ENCODE measurements at places on chromosomes 12 and 14.

DNA sequence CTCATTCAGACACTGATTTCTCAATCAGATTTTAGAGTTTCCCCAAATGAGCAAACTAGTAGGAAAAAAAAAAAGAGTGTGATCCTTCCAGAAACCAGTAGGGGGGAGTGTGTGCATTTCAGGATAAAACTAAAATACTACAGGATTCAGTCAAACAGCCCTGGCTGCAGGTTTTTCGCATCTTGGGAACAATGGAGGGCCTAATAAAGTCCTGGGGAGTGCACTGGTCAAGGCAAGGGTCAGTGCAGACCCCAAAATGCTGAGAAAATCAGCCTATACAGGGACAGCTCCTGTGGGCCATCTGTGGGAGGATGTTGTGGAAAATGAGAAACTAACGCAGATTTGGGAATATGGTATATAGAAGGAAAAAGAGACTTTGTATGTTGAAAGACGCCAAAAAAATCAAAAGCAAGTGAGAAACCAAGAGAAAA is 22.2 kb upstream of the ABCD4 start:
- no peak for DNase-seq

DNA sequence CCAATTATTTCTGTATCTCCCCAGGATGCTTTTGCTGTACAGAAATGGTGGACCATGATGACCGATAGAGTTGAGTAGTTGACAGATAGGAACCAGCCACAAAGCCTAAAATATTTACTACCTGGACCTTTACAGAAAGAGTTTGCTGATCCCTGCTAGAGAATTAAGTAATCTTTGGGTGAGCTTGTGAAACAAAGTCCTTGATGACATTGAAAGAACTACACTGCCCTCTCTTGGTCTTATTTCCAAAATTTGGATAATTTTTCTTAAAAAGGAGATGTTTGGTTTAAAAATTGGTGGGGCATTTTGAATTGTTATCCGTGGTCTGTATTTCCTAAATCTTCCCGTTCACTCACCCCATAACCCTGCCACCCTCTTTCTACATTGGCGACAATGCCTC is 13.7 kb upstream of the TCTN1 start:
- DNase-seq, result no peak

- peak; percentile 48 for DNase-seq
These were observed 845 bp upstream of the RARG start for GRCh38 chr12:53232646-53233461.

DNA sequence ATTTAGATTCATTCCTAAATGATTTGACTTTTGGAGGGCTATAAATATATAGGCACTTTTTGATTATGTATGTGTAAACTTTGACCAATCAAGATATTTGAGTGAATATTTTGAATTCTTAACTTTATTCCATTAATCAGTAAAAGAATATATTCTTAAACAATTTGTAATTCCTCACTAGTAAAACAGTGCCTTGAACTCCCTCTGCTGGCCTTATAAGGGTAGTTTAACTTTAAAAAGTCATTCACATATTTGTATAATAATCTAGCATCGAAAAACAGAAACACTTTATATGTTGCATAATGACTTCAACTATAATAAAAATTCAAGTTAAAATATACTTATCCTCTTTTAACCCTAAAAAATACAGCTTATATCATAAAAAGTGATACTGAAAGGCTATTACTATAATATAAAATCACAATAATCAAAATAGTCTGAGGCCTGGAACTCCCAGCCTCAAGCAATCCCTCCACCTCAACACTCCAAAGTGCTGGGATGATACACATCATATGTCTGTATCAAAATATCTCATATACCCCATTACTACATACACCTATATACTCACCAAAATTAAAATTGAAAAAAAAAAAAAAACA is 31.2 kb downstream of the CCDC59 start:
- DNase-seq, result no peak

GRCh38 chr14:87767567-87767901 is 225.4 kb downstream of the GALC start:
- no peak for DNase-seq

- no peak for DNase-seq
These were observed 174.1 kb upstream of the PRMT8 start for GRCh38 chr12:3316776-3317480.

GRCh38 chr12:95803817-95804216 is 13.3 kb upstream of the NTN4 start:
- no peak for DNase-seq

DNA sequence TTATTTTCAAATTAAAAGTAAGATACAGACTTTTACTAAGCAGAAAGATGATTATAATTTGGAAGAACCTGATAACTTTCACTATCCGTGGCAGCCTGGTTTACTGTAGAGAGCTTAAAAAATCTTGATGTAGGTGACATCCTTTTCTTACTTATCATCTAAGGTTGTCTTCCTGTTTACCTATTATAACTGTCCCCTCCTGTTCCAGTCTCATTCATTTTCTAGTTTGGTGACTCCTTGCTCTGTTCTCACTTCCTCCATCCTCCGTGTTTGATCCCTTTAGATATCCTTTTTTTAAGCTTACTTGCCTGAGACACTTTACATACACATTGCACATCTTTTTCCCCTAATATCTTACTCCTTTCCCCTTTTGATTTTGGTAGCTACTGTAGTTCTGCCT is 27.5 kb downstream of the CCDC91 start:
- no peak for DNase-seq

DNA sequence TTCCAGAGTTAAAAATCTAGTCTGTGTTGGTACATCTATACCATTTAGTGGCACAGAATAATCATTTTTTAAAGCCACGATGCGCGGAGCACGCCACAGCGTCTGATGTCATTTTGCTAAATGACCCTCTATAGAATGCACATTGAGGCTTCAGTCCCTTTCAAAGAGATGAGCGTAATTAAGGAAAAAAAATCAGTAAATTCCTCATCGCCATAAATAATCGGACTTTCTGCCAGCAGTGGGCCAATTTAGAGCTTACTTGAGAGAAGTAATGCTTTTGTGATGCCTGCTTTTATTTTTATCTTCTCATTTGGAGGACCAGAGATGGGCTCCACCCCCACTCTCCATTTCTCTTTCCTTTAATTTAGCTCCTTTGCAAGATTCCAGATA is 4.0 kb downstream of the ASCL1 start:
- no peak for DNase-seq

- DNase-seq, result no peak
These were observed 151.0 kb upstream of the ARHGAP5 start for GRCh38 chr14:31926123-31926522.

DNA sequence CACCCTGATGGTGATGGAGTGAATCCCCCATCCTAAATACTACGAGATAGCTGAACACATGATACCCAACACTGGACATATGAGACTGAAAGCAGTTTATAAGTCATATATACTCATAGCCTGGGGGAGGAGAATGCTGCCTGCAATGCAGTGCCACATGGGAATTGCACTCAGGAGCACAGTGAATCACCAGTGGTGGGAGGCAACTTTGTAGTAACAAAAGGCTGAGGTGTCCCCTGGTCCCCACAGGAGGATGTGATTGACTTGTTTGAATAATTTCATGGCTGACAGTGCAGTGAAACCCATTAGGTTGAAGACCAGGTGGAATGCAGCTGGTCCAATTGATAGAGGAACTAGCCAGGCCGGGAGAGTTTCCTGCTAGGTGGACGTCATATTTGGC is 20.2 kb downstream of the CCDC38 start:
- no peak for DNase-seq

- no peak for DNase-seq
These were observed 201.2 kb downstream of the NTF3 start for GRCh38 chr12:5633106-5633505.

DNA sequence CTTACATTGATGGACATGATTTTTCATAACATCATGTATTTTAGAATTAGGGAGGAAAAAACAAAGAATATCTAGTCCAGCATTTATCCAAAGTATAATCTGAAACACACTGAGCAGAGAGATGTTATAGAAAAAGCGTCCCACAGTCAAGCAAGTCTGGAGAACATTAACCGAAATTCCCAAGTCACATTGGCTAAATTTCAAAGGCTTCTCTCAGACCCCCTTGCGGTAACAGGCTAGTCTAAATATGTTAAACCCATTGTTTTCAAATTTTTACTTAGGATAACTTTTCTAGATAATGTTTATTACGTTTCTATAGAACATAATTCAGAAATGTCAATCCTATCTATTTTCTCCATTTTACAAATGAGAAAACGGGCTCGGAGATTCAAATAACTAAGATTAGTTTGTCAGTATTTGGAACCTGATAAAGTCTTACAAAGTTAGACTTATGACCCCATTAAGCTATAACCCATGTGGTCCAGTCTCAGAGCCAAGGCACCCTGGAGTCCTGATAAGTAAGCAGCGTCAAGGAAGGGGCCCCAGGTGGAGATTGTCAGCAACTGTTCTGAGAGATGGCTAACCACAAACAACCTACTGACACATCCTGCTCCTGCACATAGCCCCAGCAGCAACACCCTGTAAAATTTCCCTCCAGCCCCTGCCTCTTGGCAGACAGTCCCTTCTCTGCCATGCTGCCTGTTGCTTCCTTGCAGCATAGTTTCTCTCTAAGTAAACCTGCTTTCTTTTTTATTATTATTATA is 220.6 kb upstream of the TMEM260 start:
- no peak for DNase-seq

DNA sequence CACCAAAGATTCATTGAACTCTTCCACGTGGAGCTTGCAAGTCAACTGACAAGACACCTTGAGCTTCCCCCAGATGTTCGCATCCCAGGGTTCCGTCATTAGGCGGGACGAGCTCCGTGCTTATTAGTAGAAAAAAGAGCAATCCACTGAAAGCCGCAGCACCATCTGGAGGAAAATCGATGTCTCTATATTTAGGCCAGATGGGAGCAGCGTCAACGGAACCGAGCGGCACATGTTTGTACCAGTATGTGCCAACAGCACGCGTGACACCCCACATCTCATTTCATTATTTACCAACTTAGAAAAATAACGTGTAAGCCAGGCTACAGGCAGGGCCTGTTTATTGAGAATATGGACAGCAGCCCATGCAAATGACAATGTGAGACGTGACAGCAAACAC is 45.8 kb upstream of the TMEM132D start:
- DNase-seq, result no peak

- DNase-seq, result no peak
These were observed 5.9 kb downstream of the DHRS2 start for GRCh38 chr14:23641915-23642588.

- DNase-seq, result peak; percentile 34
These were observed 35.3 kb downstream of the MAP1LC3B2 start for GRCh38 chr12:116594325-116595038.

- DNase-seq, result no peak
These were observed 4.8 kb downstream of the ARHGAP9 start for GRCh38 chr12:57474862-57475261.

DNA sequence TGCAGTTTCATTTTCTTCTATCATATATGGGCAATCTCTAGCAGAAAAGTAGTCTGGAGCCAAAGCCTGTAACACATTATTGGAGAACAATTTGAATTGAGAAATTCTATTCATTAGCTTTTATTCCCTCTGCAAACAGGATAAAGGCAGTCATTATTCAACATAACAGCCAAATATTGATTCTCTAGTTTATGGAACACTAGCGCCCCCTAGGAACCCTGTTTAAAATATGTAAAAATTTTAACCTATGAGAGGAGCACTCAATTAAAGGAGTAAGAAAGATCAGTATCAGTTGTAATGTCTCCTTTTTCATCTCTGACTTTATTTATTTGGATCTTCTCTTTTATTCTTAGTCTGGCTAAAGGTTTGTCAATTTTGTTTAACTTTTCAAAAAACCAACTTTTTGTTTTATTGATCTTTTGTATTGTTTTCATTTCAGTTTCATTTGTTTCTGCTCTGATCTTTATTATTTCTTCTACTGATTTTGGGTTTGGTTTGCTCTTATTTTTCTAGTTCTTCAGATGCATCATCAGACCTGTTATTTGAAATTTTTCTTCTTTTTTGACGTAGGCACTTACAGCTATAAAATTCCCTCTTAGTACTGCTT is 4.8 kb upstream of the LMNTD1 start:
- DNase-seq, result no peak

- DNase-seq, result no peak
These were observed 108.5 kb downstream of the SLC38A1 start for GRCh38 chr12:46160101-46160980.

DNA sequence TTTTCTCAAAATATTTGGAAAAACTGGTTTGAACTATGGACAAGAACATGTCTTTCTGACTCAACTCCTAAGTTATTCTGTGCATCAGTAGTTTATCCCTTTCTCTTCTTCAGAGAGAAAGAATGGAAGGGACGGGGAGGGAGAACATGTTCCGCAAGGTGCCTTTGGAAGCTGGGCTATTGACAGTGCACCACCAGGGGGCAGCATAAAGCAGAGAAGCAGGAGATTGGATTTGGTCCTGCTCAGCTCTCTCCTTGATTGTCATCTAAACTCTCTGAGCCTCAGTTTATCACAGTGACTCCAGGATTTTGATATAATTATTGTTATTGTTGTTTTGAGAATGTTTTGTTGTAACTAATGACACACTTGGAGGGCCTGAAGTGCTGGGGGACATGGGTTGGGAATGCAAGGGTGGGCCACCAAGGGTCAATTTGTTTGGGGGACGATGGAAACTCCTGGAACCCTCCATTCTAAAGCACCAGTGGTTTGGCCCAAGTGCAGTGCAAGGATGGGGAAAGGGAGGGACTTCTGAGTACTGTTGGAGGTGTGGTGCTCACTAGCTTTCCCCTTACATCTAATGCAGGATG is 45.3 kb upstream of the ANO6 start:
- peak; percentile 87 for DNase-seq

- no peak for DNase-seq
These were observed 76.4 kb downstream of the FOXN4 start for GRCh38 chr12:109232731-109233130.

- DNase-seq, result no peak
These were observed 80.0 kb downstream of the EP400 start for GRCh38 chr12:132029503-132030300.

DNA sequence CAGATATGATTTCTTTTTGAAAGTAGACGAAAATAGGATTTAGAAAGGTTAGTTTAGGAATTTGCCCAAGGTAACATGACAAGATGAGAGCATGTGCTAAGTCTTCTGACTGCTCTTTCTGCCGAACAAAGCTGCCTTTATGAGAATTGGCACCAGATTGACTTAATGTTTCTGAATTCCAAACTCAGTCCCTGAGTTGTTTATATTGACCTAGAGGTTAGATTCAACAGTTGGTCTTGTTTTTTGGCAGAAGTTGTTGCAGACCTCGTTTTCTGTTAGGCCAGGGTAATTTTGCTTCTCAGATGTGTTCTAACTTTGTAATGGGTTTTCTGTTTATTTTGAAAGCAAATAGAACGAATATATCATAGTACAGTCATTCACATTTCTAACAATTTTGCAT is 61.5 kb upstream of the LRTM2 start:
- DNase-seq, result no peak

GRCh38 chr12:40469736-40470135 is 222.5 kb upstream of the CNTN1 start:
- DNase-seq, result no peak

- DNase-seq, result no peak
These were observed 11.1 kb downstream of the GLIPR1L1 start for GRCh38 chr12:75345531-75345930.

- DNase-seq, result no peak
These were observed 68.2 kb downstream of the ANKS1B start for GRCh38 chr12:99916555-99916954.
